ENCODE measurements at places on chromosomes 16 and 17.

GRCh38 chr17:47714773-47715396, 18.2 kb upstream of the TBX21 start:
- no peak for DNase-seq

- DNase-seq = no peak
Measured at GRCh38 chr17:72702998-72703397, 389.5 kb downstream of the SLC39A11 start.

DNA sequence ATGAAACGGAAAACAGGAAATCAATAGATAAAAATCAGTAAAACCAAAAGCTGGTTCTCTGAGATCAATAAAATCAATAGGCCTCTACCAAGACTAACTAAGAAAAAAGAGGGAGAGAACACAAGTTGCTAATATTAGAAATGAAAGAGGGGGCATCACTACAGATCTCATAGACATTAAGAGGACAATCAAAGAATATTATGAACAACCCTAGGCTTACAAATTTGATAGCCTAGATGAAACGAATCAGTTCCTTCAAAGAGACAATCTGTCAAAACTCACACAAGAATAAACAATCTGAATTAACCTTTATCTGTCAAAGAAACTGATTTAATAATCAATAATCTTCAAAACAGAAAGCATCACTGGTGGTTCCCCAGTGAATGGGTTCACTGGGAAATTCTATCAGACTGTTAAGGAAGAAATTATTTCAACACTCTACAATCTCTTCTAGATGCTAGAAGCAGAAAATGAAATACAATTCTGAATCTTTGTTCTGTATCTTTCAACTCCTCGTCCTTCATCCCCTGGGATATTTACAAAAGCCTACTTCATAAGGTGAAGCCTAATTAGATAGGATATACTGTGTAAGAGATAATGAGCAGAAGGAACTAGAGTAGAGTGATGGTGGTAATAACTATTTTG, 4.4 kb downstream of the ABCA9 start:
- DNase-seq = no peak

DNA sequence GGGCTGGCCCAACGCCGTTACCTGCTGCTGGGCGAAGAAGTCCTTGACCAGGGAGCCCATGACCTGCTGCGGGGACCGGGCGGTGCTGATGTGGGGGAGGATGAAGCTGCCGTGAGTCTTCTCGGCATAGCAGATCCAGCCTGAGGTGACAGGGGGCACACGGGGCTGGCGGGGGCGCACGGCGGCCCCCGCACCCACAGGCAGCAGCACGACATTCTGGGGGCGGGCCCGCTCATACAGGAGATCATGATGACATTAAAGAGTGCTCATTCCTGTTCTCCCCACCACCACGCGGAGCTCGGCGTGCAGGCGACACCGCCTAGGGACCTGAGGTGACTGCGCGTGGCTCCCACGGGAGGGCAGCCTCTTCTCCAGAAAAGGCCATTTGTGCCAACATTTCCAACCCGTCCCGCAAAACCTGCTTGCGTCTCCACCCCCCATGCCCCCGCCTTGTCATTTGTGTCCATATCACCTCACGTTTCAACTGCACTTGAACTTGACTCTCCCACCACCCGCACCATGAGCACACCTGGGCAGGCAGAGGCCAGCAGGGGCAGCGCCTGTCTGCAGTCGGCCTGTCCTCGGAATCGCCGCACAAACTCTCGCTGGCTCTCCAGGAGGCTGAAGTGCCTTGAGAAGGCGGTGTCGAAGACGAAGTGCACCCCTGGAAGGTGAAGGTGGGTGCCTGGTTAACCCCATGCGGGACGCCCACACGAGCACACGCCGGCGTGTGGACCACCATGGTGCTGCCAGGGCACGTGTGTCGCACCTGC, 6.4 kb downstream of the CIAO3 start:
- DNase-seq = no peak

DNA sequence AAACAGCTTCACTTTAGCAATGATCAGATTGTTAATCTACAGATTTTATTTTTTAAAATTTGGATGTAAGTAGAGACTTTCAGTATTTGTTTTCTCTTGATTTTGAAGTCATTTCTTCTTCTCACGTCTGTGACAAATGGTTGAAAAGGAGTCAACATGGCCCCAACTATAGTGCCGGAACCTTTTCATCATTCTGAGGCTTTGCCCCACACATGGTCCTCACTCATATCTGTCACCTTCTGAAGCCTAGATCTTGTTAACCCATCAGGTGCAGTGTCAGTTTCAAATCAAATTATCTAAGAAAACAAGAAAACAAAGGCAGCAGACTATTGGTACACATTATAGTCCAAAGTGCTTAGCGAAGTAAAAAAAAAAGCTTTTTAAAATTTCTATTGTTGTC, 124.1 kb downstream of the TRIM37 start:
- no peak for DNase-seq
